ENCODE measurements at places on chromosomes 3 and 15.

DNA sequence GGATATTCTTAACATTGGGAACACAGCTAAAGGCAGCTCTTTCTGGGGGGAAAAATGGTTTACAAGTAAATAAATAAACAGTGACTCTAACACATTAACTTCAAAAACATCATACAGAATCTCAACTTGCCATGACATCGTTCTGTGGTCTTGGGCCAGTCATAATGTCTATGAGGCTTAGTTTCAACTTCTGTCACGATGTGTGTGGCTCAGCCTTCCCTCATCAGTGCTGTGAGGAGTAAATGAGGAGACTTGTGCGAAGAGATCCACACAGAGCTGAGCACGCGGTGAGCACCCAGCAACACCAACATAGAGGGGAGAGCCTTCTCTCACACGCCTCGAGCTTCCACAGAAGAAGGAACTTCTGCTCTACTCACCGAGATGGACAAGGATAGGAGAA lies 49.0 kb downstream of the DZIP1L start:
- DNase-seq = no peak

DNA sequence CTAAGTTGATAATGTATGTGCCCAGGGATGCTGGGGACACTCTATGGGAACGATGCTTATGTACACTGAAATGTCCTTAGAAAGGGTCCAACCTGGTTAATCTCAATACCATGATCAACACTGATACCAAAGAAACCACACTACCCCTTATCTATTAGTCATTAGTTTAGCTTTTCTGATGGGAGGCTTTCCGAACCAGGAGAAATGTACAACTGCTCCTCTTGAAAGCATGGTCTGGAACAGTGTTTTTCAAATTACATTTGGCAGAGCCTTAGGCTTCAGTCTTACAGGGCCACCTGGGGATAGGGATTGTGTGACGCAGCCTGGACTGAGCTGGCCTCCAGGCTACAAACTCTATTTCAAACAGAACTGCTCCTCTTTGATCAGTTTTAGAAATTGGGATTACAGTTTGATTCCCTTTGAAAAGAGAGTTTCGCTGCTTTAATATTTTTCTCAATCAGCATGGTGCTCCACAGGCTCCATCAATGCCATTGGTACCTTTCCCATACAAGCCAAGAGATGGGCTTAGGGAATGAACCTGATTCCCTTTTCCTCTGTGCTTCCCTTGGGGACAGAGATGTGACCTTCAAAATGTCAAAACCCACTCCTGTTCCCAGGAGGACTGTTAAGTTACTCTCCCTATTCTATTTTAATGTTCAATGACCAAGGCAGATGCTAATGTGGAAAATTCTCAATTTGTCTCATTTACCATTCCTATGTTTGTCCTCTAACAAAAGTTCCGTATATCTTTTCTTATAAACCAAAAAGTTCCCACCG lies 296.0 kb upstream of the ADAMTS9 start:
- DNase-seq = no peak

DNA sequence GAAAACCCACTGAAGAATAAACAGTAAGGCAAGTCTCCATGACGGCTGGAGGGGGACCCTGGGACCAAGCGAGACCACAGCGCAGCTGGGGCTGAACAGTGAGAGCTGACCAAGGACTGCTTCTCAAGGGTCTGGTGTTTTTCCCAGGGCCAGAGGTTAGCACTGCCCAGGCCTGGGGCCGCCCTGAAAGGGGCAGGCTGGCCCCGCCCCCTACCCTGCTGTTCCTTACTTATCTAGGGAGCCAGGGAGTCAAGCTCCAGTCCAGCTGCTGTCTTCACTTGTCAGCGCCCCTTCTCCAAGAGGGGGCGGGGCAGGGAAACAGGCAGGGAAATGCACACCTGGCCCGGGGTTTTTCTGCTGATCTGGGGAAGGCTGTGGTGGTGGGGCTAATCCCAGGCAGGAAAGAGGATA lies 51.6 kb upstream of the HACD2 start:
- DNase-seq = no peak

DNA sequence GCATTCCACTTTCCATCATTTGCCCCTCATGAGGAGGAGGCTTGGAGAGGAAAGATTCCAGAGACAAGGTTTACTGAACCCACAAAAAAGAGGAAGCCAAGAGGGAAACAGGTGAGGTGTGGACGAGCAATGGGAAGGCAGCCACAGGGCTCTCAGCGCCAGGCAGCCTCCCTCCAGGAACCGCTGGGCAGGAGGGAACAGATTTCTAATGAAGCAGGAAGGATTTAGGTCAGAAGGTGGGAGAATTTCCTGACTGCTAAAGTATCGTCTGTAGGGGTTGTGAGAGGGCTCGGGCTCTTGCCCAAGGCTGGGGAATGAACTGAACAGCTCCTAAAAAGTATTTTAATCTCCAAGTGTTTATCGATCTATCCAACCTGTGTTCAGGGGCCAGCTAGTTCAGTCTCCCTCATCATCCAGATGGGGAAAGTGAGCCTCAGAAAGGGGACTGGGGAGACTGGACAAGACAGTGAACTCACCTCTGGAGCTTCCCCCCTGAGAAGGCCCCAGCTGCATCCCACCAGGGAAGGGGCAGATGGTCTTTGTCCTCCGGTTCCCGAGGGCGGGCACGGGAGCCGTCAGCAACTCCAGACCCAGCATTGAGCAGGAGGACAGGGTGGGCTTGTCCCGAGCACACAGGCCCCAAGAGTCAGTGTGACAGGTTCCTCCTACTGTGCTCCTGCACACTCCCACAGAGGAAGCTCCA lies 10.5 kb downstream of the LOXL1 start:
- DNase-seq = no peak

- no peak for DNase-seq
Measured at GRCh38 chr3:178277605-178278004, 258.6 kb upstream of the KCNMB2 start.
